Activated CD8-positive, alpha-beta T cell treated with anti-CD3 and anti-CD28 coated beads for 36 hours (primary cell): ENCODE measurements at places on chromosomes 4 and X. TPM values are rescaled to one million over a fixed set of nuclear protein-coding genes. Genes with fewer than 3 reads are reported as not detected.
A peak's percentile ranks its signal among the peaks of the same experiment; 100 is the strongest.

DNA sequence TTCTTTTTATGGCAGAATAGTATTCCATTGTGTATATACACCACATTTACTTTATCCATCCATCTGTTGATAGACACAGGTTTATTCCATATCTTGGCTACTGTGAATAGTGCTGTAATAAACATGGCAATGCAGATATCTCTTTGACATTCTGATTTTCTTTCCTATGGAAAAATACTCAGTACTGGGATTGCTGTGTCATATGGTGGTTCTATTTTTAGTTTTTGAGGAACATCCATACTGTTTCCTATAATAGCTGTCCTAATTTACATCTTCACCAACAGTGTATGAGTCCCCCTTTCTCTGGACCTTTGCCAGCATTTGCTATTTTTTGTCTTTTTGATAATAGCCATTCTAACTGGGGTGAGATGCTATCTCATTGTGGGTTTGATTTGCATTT, 73.5 kb downstream of the GPAT3 start:
- H3K4me1 ChIP-seq = no peaks in the 10 kb centered on the region
- no peaks in the 10 kb centered on the region for H3K36me3 ChIP-seq
- H3K27ac ChIP-seq = no peak overlapping the region
- no peak overlapping the region for H3K4me3 ChIP-seq
- DNase-seq = no peak

The MAMLD1 gene
- 1.8 TPM for total RNA-seq

DNA sequence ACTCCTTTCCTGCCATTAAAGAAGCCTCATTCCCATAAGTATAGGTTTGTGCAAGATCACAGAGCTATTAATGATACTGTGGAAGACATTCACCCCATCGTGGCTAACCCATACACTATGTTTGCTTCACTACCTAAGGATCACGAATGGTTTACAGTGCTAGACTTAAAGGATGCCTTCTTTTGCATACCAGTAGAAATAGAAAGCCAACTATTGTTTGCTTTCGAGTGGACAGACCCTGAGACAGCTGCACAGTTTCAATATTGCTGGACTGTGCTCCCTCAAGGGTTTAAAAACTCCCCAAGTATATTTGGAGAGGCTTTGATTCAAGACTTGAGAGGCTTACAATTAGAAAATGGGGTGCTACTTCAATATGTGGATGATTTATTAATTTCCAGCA, 16.0 kb upstream of the PAPSS1 start:
- H3K36me3 ChIP-seq = no peaks in the 10 kb centered on the region
- H3K4me3 ChIP-seq = no peak overlapping the region
- H3K27ac ChIP-seq = no peak overlapping the region
- no peaks in the 10 kb centered on the region for H3K27me3 ChIP-seq
- DNase-seq = no peak
- H3K4me1 ChIP-seq = no peaks in the 10 kb centered on the region

DNA sequence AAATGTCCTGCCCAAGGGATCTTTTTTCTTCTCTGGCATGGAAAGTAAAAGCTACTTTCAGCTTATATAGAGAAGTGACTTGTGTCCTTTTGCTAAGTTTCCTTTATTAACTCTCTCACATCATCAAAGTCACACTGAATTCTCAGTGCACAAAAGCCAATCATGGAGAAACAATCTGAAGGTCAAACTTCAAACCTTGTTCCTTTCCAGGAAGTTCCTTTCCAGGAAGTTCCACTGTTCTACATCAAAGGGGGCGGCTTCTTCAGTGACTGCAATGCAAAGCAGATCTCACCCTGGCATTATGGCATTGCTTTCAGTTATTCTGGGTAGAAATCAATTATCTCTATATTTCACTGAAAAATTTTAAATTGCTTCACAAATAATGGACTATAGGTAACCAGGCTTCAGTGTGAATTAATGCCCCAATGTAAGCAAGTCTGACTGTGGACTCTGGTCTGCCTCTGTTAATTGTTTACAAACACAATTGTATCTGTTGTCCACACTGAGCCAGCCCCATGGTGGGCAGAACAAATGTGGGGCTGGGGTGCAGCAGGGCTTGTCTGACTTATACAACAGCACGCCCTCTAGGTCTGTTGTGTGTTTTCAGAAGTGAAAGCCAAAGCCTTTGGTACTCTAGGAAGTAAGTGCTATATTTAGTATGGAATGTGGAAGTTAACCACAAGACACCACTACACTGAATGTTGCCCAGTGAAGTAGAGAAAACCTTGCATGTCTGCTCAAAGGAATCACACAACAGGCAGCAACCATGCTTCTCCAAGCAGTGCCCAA, 98.8 kb downstream of the CDS1 start:
- H3K4me1 ChIP-seq = peaks cover 17% of the 10 kb centered on the region
- no peak overlapping the region for H3K4me3 ChIP-seq
- DNase-seq = peak; percentile 34

DNA sequence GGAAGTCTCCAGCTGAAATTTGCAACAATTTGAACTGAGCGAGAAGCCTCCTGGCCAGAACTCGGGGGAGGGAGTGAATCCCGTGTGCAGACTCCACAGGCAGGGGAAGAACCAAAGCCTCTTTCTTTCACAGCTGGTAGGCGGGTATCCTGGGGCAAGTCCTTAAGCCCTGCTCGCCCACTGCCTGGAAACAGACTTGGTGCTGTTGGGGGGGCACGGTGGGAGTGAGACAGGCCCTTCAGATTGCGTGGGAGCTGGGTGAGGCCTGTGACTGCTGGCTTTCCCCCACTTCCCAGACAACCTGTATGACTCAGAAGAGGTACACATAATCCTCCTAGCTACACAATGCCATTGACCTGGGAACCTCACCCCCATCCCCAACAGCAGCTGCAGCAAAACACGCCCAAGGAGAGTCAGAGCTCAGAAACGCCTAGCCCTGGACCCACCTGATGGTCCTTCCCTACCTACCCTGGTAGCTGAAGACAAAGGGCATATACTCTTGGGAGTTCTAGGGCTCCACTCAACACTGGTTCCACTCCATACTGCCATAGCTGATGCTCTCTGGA, 22.4 kb upstream of the RLIM start:
- H3K27me3 ChIP-seq = peaks cover 3% of the 10 kb centered on the region
- DNase-seq = no peak
- no peak overlapping the region for H3K4me3 ChIP-seq
- no peaks in the 10 kb centered on the region for H3K36me3 ChIP-seq
- no peak overlapping the region for H3K27ac ChIP-seq
- H3K4me1 ChIP-seq = no peaks in the 10 kb centered on the region

DNA sequence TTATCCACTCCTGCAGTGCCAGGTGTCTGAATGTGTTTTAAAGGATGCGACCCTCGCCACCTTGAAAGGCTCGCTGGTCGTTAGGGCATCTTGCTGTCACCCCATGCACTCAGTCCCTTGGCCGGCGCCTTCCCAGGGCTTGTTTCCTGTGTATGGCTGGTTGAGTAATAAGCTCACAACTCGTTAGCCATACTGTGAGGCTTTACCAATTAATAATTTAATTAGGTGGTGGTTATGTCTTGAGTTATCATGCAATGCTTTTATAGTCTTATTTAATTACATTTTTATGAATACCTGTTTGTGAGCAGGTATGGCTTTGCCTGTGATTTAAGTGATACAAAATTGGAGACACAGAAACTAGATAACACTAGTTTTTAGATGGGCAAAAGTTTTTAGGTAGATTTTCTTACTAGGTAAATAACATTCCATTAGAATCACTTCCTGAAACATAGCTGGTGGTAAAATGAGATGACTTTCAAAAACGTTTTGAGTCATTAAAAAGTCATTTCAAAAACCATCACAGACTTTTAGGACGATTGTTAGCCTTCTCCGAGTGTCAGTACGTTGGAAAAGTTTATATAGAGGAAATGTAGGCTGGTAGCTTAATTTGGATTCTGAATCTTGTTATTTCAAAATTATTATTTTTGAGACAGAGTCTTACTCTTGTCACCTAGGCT, 18.2 kb downstream of the PTTG2 start:
- no peaks in the 10 kb centered on the region for H3K36me3 ChIP-seq
- H3K27ac ChIP-seq = peak overlapping the region; percentile 80
- peak overlapping the region; percentile 81 for H3K4me3 ChIP-seq
- DNase-seq = peak; percentile 57
- peaks cover 34% of the 10 kb centered on the region for H3K4me1 ChIP-seq

GRCh38 chr4:3436798-3437581, 4.8 kb upstream of the HGFAC start:
- no peaks in the 10 kb centered on the region for H3K4me1 ChIP-seq
- DNase-seq = peak; percentile 44
- H3K27me3 ChIP-seq = no peaks in the 10 kb centered on the region
- no peaks in the 10 kb centered on the region for H3K36me3 ChIP-seq

DNA sequence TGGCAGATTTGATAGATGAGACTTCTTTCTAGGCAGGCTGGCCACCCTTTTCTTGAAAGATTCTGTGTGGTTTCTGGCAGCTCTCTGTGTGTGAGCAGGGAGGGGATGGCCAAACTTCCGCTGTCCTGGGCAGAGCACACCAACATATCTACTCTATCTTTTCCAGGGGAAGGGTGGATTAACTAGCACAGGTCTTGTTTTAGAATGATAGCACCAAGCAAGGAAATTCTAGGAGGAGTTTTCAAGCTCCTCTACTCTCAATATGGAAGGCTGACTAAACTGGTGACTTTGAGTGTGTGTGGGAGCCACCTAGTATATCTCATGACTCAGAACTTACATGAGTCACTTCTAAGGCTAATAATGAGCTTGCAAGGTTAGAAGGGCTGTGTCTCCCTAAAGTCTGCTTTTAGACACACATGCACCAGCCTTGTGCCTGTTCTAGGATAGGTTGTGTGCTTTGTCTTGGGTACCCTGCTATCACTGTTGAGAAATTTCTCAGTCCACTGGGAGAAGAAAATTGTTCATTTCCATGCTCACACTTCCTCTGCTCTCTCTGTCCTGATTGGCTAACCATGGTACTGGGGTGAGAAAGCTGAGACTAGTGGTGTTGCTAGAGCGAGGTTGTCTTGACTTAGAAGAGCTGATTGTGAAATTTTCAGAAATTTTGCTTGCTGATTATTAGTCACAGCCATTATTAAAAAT, 72.9 kb downstream of the YIPF6 start:
- peaks cover 30% of the 10 kb centered on the region for H3K4me1 ChIP-seq

- H3K4me1 ChIP-seq = no peaks in the 10 kb centered on the region
- no peak for DNase-seq
- no peak overlapping the region for H3K27ac ChIP-seq
- no peaks in the 10 kb centered on the region for H3K36me3 ChIP-seq
- H3K27me3 ChIP-seq = no peaks in the 10 kb centered on the region
Measured at GRCh38 chr4:130825284-130825683, 1729.3 kb downstream of the C4orf33 start.

The ZFX gene
- total RNA-seq = 40.4 TPM

- H3K27me3 ChIP-seq = no peaks in the 10 kb centered on the region
- H3K27ac ChIP-seq = no peak overlapping the region
- H3K4me1 ChIP-seq = no peaks in the 10 kb centered on the region
- H3K36me3 ChIP-seq = no peaks in the 10 kb centered on the region
- no peak for DNase-seq
Measured at GRCh38 chr4:629915-630641, 4.7 kb downstream of the PDE6B start.

- peaks cover 8% of the 10 kb centered on the region for H3K4me1 ChIP-seq
- H3K27me3 ChIP-seq = peaks cover 5% of the 10 kb centered on the region
- peak; percentile 79 for DNase-seq
- no peaks in the 10 kb centered on the region for H3K36me3 ChIP-seq
- H3K27ac ChIP-seq = peak overlapping the region; percentile 74
- peak overlapping the region; percentile 70 for H3K4me3 ChIP-seq
Measured at GRCh38 chr4:680928-681645, 6.7 kb downstream of the MYL5 start.

The TEX13D gene
- total RNA-seq = 0.23 TPM

GRCh38 chrX:102627640-102628039, 23.6 kb upstream of the GPRASP1 start:
- H3K4me3 ChIP-seq = no peak overlapping the region
- H3K4me1 ChIP-seq = peaks cover 27% of the 10 kb centered on the region
- H3K27me3 ChIP-seq = no peaks in the 10 kb centered on the region
- H3K36me3 ChIP-seq = peaks cover 6% of the 10 kb centered on the region

DNA sequence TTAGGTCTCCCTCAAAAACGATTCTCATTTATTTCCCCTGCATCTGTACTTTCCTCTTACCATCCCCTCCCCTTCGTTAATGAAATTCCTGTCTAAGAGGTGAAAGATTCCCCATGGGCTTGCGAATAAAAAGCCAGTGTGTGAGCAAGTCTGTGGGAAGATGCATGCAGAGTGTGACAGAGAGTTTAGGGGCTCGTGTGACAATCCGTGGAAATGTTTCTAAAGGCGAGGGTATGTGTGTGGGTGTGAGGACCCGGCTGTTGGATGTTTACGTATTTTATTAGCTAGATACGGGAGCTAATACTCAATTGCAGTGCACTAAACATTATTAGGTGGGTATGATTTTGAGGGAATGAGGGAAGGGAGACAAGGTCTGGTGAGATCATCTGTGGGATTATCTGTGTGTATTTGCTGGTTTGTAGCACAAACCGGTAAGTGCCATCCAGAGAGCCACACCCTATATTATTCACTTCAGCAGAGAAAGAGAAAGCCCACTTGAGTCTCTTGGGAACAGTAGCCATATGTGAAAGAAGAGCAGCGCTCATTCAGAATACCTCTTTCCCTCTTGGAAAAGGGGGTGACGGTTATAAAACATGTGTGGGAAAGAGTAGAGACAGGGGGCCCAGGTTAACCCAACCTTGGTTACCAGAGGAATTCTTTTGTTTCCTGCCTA, 893 bp upstream of the HOPX start:
- H3K4me1 ChIP-seq = peaks cover 25% of the 10 kb centered on the region
- no peak overlapping the region for H3K27ac ChIP-seq
- DNase-seq = no peak
- peaks cover 18% of the 10 kb centered on the region for H3K27me3 ChIP-seq
- no peaks in the 10 kb centered on the region for H3K36me3 ChIP-seq

DNA sequence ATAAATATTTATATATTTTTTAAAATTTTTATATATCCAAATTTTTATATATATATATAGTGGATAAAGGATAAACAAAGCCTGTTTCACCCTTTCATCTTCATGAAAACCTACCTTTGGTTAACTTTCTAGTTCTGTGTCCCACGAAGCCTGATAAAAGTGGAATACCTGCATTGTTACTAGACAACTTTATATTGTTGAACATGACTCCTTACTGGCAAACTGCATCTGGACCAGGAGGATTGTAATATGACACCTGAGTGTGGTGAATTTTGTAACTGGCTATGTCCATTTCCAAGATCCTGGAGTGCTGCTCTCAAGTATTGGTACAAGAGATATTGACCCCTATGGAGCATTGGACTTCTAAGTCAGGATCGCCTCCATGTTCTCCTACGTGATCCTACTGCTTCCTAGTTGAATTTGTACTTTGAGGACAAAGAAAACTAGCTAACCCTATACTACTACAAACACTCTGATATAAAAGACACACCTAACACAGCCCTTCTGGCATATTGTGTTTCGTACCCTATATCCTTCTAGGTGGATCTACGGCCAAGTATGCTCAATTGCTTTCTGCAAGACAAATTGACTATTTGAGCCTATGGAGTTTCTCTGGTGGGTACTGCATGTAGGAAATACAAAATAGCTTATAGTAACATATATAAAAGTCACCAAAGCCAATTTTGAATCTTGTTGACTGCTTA, 61.3 kb upstream of the PRRG1 start:
- no peaks in the 10 kb centered on the region for H3K4me1 ChIP-seq
- no peaks in the 10 kb centered on the region for H3K27me3 ChIP-seq
- H3K4me3 ChIP-seq = no peak overlapping the region
- no peaks in the 10 kb centered on the region for H3K36me3 ChIP-seq
- no peak for DNase-seq

- no peak overlapping the region for H3K4me3 ChIP-seq
- no peak overlapping the region for H3K27ac ChIP-seq
- no peaks in the 10 kb centered on the region for H3K4me1 ChIP-seq
- no peaks in the 10 kb centered on the region for H3K27me3 ChIP-seq
- H3K36me3 ChIP-seq = no peaks in the 10 kb centered on the region
Measured at GRCh38 chr4:123649645-123650391, 253.2 kb downstream of the SPRY1 start.

GRCh38 chr4:1565598-1566295, 118.4 kb downstream of the FAM53A start:
- no peak for DNase-seq
- no peak overlapping the region for H3K27ac ChIP-seq
- H3K4me3 ChIP-seq = no peak overlapping the region
- H3K27me3 ChIP-seq = no peaks in the 10 kb centered on the region
